Thoracic aorta (tissue), 2 donors: ENCODE measurements at places on chromosomes 2 and 18. TPM values are rescaled to one million over a fixed set of nuclear protein-coding genes. Genes with fewer than 3 reads are reported as not detected.

Gene FSIP2
- 1.2 TPM for total RNA-seq

GRCh38 chr18:45039376-45039775 is 358.7 kb downstream of the SETBP1 start:
- no peak for DNase-seq
- no peak overlapping the region for H3K27ac ChIP-seq
- no peak overlapping the region for H3K4me3 ChIP-seq

Gene ACKR3
- total RNA-seq = 68.8 TPM

DNA sequence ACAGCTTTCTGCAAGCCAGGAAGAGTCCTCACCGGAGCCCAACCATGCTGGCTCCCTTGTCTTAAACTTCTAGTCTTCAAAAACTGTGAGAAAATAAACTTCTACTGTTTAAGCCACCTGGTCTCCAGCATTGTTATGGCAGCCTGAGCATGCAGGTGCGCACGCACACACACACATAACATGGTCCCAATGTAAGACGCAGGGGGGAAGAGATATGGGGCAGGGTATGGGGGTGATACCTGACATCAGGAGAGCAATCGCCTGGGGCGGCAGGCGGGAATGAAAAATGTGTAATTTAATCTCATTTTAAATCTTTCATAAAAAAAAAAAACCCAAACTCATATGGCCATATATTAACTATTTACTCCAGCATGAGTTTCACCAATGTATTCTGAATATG is 18.0 kb downstream of the HJURP start:
- DNase-seq = no peak
- H3K27ac ChIP-seq = no peak overlapping the region
- no peaks in the 10 kb centered on the region for H3K4me1 ChIP-seq
- H3K27me3 ChIP-seq = no peaks in the 10 kb centered on the region
- no peak overlapping the region for H3K4me3 ChIP-seq
- H3K36me3 ChIP-seq = no peaks in the 10 kb centered on the region

Gene TRIM54
- total RNA-seq = 0.41 TPM

Gene PLGLB2
- not detected for total RNA-seq

DNA sequence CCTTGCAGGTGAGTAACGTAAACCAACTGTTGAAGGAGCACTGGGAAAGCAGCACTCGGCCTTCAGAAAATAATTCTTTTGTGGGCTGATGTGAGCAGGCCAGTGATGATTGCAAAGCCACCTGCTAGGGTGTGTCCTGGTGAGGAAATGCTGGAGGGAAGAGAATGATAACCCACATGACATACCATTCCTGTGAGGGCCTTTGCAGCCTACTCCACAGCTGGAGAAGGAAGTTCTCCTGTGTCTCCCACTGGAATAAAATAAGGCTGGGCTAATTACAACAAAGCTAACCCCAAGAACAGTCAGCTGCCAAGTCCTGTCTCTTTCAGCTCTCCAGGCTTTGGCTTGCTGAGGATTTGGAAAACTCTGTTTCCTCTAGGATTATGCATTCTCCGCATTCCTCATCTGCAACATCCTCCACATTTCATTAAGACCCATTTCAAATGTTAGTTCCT is 16.7 kb upstream of the DSG1 start:
- no peak overlapping the region for H3K4me3 ChIP-seq
- no peaks in the 10 kb centered on the region for H3K27me3 ChIP-seq
- no peaks in the 10 kb centered on the region for H3K36me3 ChIP-seq
- H3K4me1 ChIP-seq = no peaks in the 10 kb centered on the region
- no peak for DNase-seq

- H3K27ac ChIP-seq = no peak overlapping the region
- no peaks in the 10 kb centered on the region for H3K27me3 ChIP-seq
- H3K4me1 ChIP-seq = peaks cover 55% of the 10 kb centered on the region
- DNase-seq = no peak
- no peaks in the 10 kb centered on the region for H3K36me3 ChIP-seq
Observed at GRCh38 chr2:237667893-237668292, 40.5 kb downstream of the LRRFIP1 start.

Gene NTSR2
- not detected for total RNA-seq

- peak; percentile 51 for DNase-seq
- H3K4me1 ChIP-seq = no peaks in the 10 kb centered on the region
- H3K36me3 ChIP-seq = no peaks in the 10 kb centered on the region
- no peak overlapping the region for H3K4me3 ChIP-seq
- no peaks in the 10 kb centered on the region for H3K27me3 ChIP-seq
- H3K27ac ChIP-seq = peak overlapping the region; percentile 65
Observed at GRCh38 chr2:64876137-64876647, 113.0 kb upstream of the SLC1A4 start.

DNA sequence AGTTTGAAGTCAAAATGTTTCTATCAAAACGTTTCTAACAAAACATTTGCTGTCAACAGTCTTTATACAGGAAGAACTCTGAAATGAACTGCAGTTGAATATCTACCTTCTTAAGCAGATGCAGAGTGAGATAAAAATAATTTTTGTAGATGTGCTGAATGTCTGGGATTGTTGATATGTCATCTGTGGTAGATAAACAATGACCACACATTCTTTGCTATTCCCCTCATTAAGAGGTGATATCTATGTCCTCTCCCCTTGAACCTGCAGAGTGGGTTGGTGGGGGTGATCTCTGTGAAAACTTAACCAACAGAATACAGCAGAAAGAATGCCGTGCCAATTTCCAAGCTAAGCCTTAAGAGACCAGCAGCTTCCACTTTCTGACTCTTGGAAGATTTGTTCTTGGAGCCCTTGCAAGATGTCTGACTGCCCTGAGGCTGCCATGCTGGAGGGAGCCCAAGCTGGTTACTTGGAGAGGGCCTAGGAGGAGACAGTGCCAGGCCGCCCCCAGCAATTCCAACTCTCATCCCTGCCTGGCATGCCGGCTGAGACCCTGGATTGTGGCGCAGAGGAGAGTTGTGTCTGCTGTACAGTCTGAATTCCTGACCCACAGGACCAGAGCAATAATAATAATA is 80.8 kb downstream of the COLEC12 start:
- DNase-seq = no peak
- no peaks in the 10 kb centered on the region for H3K36me3 ChIP-seq
- no peaks in the 10 kb centered on the region for H3K27me3 ChIP-seq

- no peaks in the 10 kb centered on the region for H3K4me1 ChIP-seq
- no peak for DNase-seq
- no peaks in the 10 kb centered on the region for H3K27me3 ChIP-seq
Observed at GRCh38 chr2:78606895-78607294, 418.6 kb upstream of the REG3G start.

Gene QPCT
- 6.8 TPM for total RNA-seq

DNA sequence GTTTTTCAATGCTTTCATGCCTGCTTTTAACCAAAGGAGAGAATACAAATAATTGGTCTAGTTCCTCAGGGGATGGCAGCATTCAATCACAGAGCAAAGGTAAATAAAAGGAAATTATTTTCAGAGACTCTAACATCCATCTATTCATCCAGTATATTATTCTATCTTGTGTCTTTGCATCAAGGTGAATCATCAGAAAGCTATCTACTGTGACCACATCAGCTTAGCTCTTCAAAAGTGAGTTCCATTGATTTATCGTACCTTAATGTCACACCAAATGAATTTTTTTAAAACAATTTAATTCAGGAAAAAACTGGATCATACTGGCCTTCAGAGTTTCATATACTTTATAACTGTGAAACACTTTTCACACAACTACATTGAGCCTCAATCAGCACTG is 66.1 kb downstream of the CHN1 start:
- H3K27ac ChIP-seq = no peak overlapping the region
- no peak overlapping the region for H3K4me3 ChIP-seq
- H3K27me3 ChIP-seq = no peaks in the 10 kb centered on the region
- no peaks in the 10 kb centered on the region for H3K36me3 ChIP-seq
- H3K4me1 ChIP-seq = no peaks in the 10 kb centered on the region

Gene UGT1A3
- not detected for total RNA-seq

DNA sequence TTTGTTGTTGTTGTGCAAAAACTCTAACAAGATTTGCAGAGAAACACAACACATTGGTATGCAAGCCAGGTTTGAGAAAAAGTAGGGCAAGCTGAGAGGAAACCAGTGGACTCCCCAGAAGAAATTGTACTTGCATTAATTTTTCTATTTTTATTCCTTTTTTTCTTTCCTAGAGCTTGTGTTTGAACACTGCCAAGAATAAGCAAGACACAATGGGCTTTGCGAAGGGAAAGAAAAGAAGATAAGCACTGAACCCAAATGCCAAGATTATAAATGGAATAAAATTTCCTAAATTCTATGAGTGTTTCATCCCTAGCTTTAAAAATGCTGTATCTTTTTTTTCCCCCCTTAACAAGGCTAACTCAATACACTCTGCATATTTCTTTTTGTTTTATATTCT is 17.0 kb upstream of the CYTIP start:
- H3K36me3 ChIP-seq = no peaks in the 10 kb centered on the region
- no peaks in the 10 kb centered on the region for H3K4me1 ChIP-seq
- DNase-seq = no peak
- no peak overlapping the region for H3K4me3 ChIP-seq

Gene CRYGD
- total RNA-seq = not detected

Gene ADCYAP1
- total RNA-seq = 1.3 TPM

DNA sequence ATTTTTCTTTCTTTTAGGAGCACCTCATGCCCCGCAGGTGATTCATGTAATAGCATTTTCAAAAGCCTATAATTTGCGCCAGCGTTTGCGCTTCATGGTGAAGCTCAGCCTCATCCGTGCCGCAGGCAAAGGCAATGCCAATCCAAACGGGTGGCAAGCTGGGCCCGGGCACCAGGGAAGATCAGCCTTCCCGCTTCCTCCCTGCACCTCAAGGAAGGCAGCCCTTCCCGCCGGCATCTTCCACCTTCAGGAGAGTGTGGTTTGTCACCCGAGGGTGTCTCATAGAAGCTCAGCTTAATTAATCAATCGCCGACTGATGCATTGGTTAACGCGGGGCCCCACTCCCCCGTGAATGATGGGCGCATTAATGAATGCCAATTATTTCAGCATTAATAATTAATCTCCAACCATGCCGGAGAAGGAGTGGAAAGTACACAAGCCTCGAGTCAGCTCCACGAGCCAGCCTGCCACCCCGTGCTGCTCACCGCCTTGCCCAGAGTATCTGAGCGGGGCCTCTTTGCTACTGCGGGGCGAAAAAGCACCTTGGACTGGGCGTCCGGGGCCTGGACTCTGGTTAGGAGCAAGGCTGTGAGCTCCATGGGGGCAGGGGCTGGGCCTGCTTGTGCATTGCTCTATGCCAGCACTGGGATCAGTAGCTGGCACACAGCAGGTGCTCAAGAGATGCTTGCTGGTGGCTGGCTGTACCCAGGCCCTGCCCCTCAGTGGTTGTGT is 13.0 kb downstream of the INHBB start:
- no peaks in the 10 kb centered on the region for H3K27me3 ChIP-seq
- H3K4me1 ChIP-seq = peaks cover 5% of the 10 kb centered on the region
- no peak overlapping the region for H3K4me3 ChIP-seq
- no peaks in the 10 kb centered on the region for H3K36me3 ChIP-seq

GRCh38 chr2:33134086-33134771 is 187.5 kb downstream of the LTBP1 start:
- peak overlapping the region; percentile 98 for H3K27ac ChIP-seq
- no peaks in the 10 kb centered on the region for H3K36me3 ChIP-seq
- DNase-seq = peak; percentile 61
- no peaks in the 10 kb centered on the region for H3K27me3 ChIP-seq

GRCh38 chr2:112304298-112304941 is 29.0 kb downstream of the ZC3H6 start:
- peak overlapping the region; percentile 80 for H3K27ac ChIP-seq
- peaks cover 24% of the 10 kb centered on the region for H3K4me1 ChIP-seq
- no peak for DNase-seq
- H3K36me3 ChIP-seq = peaks cover 4% of the 10 kb centered on the region
- peak overlapping the region; percentile 36 for H3K4me3 ChIP-seq

DNA sequence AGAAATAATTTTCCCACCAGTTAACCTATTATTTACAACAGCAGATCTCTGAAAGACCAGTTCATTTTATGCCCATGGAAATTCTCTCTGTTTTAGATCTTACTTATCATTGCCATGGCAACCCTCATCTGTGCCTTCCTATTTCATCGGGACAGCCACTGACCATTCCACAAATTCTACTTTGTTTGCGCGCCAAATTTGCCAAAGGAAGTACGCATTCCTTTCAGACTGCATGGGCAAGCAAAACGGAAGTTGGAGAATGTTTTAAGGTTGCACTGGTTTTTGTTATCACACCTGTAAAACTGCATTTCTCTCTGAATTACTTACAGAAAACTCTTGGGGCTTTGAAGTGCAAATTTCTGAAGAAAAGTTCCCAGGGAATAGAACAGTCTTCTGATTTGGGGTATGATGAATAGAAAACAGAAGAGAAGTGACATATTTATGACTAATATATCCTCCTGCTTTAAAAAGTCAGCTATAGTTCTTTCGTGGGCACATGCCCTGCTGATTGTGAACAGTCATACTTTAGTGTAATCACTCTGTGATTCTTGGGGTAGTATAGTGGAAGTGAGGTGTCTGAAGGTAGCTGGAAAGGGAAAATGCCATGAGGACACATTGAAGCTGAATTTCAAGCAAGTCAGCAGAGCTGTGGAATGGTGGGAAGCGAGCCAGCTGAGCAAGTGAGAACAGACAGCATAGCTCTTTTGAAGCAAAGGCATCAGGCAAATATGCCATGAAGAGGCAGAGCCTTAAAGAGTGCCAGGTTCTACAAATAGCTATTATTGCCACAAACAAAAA is 20.9 kb downstream of the NETO1 start:
- H3K4me1 ChIP-seq = no peaks in the 10 kb centered on the region
- DNase-seq = no peak
- H3K27me3 ChIP-seq = no peaks in the 10 kb centered on the region

- H3K36me3 ChIP-seq = no peaks in the 10 kb centered on the region
- no peaks in the 10 kb centered on the region for H3K4me1 ChIP-seq
- DNase-seq = no peak
- no peak overlapping the region for H3K27ac ChIP-seq
- no peaks in the 10 kb centered on the region for H3K27me3 ChIP-seq
Observed at GRCh38 chr2:84257831-84258230, 201.2 kb downstream of the SUCLG1 start.

Gene VWC2L
- 0.27 TPM for total RNA-seq

DNA sequence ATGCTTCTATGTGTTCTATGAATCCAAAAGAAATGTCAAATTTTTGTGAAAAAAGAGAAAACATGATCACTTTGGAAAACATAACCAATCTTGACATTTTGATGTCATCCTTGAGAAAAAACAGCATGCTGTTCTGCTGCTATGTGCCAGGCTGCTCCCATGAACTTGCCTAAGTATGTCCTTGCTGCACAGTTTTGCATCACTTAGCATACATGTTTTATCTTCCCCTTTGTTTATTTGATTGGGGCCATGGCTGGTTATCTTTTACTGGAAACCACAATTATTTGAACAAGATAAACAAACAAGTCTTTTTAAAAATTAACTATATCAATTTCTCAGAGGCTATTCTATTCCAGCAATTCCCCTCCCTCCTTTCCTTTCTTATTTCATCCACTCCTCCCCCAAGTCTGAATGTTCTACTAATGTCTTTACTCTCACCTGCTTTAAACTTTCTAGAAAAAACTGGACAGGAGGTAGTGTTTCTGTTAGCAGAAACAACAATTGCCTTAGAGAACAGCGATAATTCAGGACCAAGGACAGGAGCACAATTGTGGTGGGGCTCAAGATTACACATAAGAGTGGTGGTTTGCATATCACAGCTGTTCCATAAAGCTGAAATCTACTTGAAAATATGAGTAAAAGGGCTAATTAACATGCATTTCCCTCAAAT is 6.7 kb downstream of the AOX1 start:
- no peaks in the 10 kb centered on the region for H3K27me3 ChIP-seq
- H3K36me3 ChIP-seq = peaks cover 8% of the 10 kb centered on the region
- no peak overlapping the region for H3K4me3 ChIP-seq
- DNase-seq = no peak
- no peak overlapping the region for H3K27ac ChIP-seq
